ENCODE measurements at places on chromosomes 7 and 10.
A peak's percentile ranks its signal among the peaks of the same experiment; 100 is the strongest.

DNA sequence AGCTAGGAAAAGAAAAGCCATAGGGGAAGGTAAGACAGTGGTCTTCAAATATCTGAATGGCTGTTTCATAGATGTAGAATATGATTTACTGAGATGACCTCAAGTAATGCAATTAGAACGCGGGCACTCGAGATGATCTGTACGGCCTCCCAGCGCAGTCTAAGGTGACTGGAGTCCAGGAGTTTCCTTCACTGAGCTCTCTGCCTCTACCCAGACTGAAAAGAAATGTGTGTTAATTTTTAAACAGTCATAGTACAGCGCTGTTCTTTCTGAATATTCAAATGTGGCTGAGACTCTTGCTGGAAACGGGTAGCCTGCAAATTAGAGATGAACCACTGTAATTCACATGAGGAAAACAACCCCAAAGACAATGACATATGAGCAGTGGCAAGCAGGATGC is 562.4 kb upstream of the AUTS2 start:
- H3K36me3 ChIP-seq, result no peaks in the 10 kb centered on the region
- DNase-seq, result no peak
- H3K27me3 ChIP-seq, result no peaks in the 10 kb centered on the region

DNA sequence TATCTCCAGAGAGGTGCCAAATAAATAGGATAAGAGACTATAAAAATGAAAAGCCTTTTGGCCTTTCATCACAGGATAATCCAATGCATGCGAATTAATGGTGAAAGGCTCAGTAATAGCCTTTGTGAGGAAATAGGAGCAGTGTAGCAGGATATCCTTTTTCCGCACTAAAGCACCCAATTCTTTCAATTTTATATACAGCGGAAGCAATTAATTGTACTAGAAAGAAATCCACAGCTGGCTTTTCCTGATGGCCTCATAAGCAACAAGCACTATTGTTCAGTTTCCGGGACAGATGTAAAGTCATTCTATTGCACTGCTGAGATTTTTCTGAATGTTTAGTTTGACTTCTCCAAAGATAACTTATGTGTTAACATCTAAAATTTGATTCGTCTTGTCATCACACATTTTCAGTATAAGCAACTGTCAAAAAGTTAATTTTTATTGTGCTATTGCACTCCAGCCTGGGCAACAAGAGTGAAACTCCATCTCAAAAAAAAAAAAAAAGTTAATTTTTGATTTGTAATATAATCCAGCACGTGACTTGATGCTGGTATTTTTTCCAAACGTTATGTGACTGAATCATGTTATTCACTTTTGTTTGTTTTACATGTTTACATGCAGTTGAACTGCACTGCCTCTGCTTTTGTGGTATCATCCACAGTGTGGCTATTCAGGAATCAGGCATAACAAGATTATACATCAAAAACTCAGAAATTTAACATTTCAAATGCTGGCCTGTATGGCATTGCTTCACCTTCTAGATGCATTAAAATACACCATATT is 8.4 kb upstream of the BMPR1A start:
- H3K4me3 ChIP-seq, result no peak overlapping the region
- peaks cover 2% of the 10 kb centered on the region for H3K4me1 ChIP-seq
- H3K36me3 ChIP-seq, result no peaks in the 10 kb centered on the region
- H3K27ac ChIP-seq, result no peak overlapping the region
- H3K27me3 ChIP-seq, result peaks cover 7% of the 10 kb centered on the region

GRCh38 chr10:102302611-102303010 is 57.3 kb downstream of the GBF1 start:
- no peak for DNase-seq
- H3K4me1 ChIP-seq, result peaks cover 21% of the 10 kb centered on the region
- H3K36me3 ChIP-seq, result no peaks in the 10 kb centered on the region
- no peak overlapping the region for H3K4me3 ChIP-seq
- H3K27ac ChIP-seq, result no peak overlapping the region

DNA sequence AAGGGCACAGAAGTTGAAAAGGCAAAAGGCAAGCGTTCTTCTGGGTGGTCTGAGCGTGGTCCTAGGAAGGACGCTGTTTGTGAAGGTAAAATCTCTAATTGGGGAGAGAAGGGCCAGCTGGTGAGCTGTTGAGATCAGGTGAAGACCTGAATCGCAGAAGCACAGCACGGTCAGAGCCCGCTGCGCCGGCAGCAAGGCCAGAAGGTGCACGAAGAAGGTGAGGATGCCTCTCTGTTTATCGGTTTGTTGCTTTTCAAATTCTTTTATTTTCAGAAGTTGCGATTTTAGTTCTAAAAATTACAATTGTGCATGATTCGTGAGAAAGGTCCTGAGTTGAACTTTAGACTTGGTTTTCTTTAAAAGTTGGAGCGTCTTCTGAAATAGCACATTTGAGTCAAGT is 247.8 kb upstream of the FOXK1 start:
- DNase-seq, result no peak
- no peak overlapping the region for H3K4me3 ChIP-seq
- H3K4me1 ChIP-seq, result no peaks in the 10 kb centered on the region
- no peak overlapping the region for H3K27ac ChIP-seq
- H3K27me3 ChIP-seq, result peaks cover 12% of the 10 kb centered on the region

DNA sequence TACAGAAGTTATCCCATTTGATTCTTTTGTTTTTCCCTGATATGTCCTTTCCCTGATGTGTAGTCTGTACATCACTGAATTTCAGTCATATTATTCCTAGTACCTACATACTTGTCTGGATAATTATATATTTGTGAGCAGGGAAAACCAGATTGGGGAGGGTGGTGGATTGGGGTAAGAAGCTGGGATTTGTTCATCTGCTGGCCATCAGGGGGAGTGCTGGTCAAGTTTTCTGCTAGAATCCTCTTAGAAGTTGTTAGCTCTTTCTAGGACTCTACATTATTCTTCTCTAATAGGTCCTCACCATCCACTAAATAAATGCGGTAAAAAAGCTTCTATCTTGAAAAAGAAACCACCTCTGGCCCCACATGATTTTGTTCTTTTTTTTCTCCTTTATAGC is 232.7 kb upstream of the TAC1 start:
- H3K27ac ChIP-seq, result no peak overlapping the region
- H3K27me3 ChIP-seq, result peaks cover 1% of the 10 kb centered on the region
- no peaks in the 10 kb centered on the region for H3K36me3 ChIP-seq

GRCh38 chr7:151242159-151243044 is 6.1 kb downstream of the SMARCD3 start:
- H3K4me1 ChIP-seq, result peaks cover 39% of the 10 kb centered on the region
- H3K27ac ChIP-seq, result peak overlapping the region; percentile 90
- no peak overlapping the region for H3K4me3 ChIP-seq
- no peak for DNase-seq
- no peaks in the 10 kb centered on the region for H3K27me3 ChIP-seq

DNA sequence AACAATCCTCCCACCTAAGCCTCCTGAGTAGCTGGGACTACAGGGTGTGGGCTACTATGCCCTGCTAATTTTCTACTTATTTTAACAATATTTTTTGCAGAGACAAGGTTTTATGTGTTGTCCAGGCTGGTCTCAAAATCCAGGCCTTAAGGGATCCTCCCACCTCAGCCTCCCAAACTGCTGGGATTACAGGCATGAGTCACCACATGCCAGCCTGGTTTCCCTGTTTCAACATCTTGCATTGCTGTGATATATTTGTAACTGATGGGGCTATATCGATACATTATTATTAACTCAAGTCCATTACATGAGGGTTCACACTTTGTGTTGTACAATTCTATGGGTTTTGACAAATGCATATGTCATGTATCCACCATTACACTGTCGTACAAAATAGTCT is 41.9 kb upstream of the OGDHL start:
- DNase-seq, result no peak
- no peak overlapping the region for H3K4me3 ChIP-seq
- H3K4me1 ChIP-seq, result no peaks in the 10 kb centered on the region
- no peaks in the 10 kb centered on the region for H3K27me3 ChIP-seq
- H3K27ac ChIP-seq, result no peak overlapping the region

DNA sequence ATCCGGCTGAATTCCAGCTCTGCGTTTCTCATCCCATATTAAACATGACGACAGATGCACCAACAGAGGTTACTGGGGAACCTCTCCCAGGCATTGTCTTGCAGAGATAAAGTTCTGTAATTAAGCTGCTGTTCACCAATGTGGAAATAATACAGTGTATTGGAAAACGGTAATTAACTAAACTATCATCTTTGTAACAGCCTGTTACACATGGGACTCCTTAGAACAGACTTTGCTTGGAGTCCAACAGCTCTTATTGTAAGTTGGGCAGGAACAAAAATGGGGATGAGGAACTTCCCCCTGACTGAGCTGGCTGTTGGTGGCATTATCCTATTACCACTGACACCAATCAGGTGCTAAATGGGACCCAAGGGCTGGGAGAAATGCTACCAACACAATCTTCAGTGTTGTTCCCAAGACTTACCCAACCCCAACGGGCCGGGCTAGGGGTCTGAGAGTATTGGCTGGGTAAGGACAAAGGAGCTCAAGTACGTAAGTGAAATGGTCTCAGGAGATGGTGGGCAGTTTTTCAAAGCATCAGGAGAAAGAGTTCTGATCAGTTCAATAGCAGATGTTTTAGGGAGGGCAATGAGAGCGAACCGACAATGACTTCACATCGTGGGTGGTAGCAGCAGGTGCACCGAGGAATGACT is 759.4 kb downstream of the GRID1 start:
- H3K4me1 ChIP-seq, result peaks cover 26% of the 10 kb centered on the region
- no peaks in the 10 kb centered on the region for H3K36me3 ChIP-seq
- no peak overlapping the region for H3K4me3 ChIP-seq
- no peak overlapping the region for H3K27ac ChIP-seq
- no peaks in the 10 kb centered on the region for H3K27me3 ChIP-seq

DNA sequence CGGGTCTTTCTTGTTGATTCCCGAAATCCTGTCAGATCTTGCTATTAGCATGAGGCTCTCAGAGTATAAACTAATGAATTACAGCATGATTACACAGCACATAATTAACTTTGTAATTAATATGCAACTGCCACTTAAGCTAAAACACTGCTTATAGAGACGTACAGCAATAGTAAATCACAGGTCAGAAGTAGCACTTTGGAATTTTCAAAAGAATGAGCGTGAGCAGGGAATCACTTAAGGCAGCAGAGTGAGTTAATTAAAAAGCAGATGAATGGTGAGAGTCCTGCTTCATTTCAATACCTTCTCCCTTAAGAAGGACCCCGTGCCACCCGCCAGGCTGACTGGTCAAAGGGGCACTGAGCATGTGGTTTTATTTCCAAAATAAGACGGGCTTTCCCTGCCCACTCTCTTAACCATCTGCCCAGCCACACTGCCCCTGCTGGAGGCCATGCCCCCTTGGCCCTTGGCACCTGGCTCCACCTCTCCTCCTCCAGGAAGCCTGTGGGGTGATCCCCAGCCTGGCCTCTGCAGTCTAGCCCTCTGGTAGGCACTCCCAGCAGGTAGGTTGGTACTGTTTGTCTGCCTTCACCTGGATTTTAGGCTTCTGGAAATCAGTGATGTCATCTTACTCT is 117.8 kb downstream of the ZMIZ1 start:
- H3K4me3 ChIP-seq, result no peak overlapping the region
- H3K4me1 ChIP-seq, result peaks cover 1% of the 10 kb centered on the region
- H3K27ac ChIP-seq, result no peak overlapping the region
- H3K36me3 ChIP-seq, result no peaks in the 10 kb centered on the region

GRCh38 chr7:94003446-94004023 is 620 bp downstream of the BET1 start:
- peak overlapping the region; percentile 95 for H3K4me3 ChIP-seq
- H3K27ac ChIP-seq, result peak overlapping the region; percentile 97
- no peak for DNase-seq

DNA sequence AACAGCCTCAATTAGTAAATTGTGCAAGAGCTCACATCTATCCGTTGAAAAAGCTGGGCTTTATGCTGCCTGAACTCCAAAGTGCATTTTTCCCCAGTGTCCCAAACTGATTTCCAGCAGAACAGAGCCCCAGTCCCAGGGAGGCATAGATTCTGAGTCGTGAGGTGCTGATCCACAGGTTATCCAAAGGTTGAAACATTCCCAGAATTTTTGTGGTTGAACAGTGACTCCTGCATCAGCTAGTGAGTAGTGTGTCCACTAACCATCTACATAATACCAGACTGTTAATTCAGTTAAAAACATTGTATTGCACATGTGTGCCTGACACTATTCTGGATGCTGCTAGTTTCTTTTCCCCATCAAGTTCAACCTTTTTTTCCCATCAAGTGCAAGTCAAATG is 761.5 kb downstream of the GATA3 start:
- DNase-seq, result no peak
- H3K4me3 ChIP-seq, result no peak overlapping the region
- H3K4me1 ChIP-seq, result no peaks in the 10 kb centered on the region
- H3K27ac ChIP-seq, result no peak overlapping the region

GRCh38 chr7:155429651-155430050 is 28.3 kb upstream of the EN2 start:
- no peak for DNase-seq
- no peaks in the 10 kb centered on the region for H3K4me1 ChIP-seq
- no peak overlapping the region for H3K27ac ChIP-seq
- H3K36me3 ChIP-seq, result no peaks in the 10 kb centered on the region
- H3K4me3 ChIP-seq, result no peak overlapping the region

- no peak overlapping the region for H3K27ac ChIP-seq
- no peaks in the 10 kb centered on the region for H3K36me3 ChIP-seq
- no peak overlapping the region for H3K4me3 ChIP-seq
Observed at GRCh38 chr7:132030086-132030568, 473.7 kb upstream of the PODXL start.

GRCh38 chr10:29736366-29737073 is 101.7 kb upstream of the SVIL start:
- no peaks in the 10 kb centered on the region for H3K27me3 ChIP-seq
- H3K27ac ChIP-seq, result no peak overlapping the region
- peak; percentile 35 for DNase-seq
- peaks cover 2% of the 10 kb centered on the region for H3K36me3 ChIP-seq

DNA sequence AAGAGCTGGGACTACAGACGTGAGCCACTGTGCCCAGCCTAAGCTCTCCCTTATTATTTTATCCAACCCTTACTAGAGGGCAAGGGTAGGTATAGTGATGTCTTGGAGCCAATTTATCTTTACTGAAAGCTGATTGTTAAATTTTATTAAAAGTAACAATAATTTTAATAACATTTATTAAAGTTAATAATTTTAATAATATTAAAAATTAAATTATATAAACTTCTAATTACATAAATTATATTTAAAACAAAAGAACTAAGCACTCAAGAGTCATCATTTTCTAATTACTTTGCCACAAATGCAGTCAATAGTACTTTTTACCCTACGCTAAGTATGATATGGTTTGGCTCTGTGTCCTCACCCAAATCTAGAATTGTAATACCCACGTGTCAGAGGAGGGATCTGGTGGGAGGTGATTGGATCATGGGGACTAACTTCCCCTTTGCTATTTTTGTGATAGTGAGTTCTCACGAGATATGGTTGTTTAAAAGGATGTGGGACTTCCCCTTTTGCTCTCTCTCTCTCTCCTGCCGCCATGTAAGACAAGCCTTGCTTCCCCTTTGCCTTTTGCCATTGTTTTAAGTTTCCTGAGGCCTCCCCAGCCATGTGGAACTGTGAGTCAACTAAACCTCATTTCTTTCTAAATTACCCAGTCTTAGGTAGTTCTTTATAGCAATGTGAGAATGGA is 58.4 kb upstream of the ETV1 start:
- no peak overlapping the region for H3K4me3 ChIP-seq
- H3K27ac ChIP-seq, result no peak overlapping the region
- H3K27me3 ChIP-seq, result no peaks in the 10 kb centered on the region
- DNase-seq, result no peak
